ENCODE measurements at places on chromosomes 16 and 17.
A peak's percentile ranks its signal among the peaks of the same experiment; 100 is the strongest.

- DNase-seq, result no peak
Measured at GRCh38 chr17:40321524-40321929, 12.5 kb downstream of the RARA start.

- DNase-seq, result no peak
Measured at GRCh38 chr17:63969278-63969677, 3.4 kb downstream of the SCN4A start.

DNA sequence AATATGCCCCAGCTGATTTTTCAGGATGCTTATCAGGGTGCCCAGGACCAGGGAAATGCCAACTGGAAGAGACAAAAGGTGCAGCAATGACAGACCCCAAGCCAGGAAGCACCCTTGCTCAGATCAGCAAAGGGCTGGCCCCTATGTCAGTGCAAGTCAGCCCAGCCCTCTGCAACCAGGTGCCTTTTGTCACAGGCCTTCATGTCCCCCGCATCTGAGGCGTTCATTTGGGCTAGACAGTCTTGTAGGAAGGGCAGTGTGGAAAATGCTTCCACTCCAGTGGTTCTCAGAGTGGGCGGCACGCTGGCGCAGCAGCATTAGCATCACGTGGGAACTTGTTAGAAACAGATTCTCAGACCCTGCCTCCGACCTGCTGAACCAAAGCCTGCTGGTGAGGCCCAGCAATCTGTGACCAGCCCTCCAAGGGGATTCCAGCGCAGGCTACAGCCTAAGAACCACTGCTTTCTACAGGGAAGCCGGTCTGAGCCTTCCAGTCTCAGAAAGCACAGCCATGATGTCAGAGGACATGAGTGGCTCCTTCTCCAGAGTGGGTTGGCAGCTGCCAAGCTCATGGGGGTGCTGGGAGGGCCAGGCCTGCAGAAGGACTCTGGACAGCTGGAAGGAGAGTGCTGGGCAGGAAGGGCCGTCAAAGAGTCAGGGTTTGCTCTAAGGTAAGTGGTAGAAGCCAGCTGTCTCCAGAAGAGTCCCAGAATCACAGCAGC lies 13.1 kb downstream of the SLC47A2 start:
- DNase-seq, result no peak

DNA sequence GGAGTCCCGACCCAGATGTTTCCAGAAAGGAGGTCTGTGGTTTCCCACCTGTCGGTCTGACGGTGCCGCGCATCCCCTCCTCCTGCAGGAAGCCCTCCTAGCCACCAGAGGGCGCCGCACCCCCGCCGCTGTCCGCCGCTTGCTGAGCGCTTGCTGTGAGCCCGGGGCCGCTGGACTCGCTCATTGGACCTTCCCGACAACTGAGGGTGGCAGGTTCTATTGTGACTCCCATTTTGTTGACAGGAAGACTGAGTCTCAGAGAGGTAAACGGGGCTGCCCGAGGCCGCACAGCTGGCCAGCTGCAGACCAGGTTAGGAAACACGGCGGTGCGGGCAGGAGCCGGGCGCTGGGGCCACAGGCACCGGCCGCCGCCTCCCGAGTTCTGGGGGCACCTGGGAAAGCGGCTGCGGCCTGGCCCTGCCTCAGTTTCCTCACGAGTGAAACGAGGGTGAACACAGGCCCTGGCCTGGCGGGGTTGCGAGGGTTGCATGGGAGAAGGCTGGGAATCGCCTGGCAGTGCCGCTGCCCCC lies 191.1 kb upstream of the CIBAR2 start:
- no peak for DNase-seq

- no peak for DNase-seq
Measured at GRCh38 chr16:15667091-15667742, 17.2 kb downstream of the NDE1 start.

- DNase-seq, result no peak
Measured at GRCh38 chr16:79093554-79093967, 507.0 kb downstream of the MAF start.

- peak; percentile 99 for DNase-seq
Measured at GRCh38 chr17:7687908-7688807, at the start of gene WRAP53. Gene WRAP53 (plus strand): TSS chr17:7688477. CDS start chr17:7688649, 172 bp downstream.

DNA sequence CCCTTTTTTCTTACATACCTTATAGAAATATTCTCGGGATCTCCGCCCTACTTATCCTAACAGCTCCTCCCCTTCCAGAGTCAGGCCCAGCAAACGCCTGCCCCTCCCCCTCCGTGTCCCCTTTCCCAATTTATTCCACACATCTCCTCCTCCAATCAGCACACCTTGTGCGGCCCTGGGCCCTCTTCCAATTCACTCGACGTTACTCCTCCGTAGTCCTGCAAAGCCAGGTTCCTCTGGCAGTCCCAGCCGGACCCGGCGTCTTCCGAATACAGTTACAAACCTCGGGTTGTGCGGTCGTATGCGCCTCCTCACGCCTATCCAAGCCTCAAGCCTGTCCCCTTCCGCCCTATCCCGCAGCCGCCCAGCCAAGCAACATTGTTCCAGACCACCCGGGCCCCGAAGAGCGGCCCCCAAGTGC lies 677 bp downstream of the CBX1 start:
- peak; percentile 76 for DNase-seq

DNA sequence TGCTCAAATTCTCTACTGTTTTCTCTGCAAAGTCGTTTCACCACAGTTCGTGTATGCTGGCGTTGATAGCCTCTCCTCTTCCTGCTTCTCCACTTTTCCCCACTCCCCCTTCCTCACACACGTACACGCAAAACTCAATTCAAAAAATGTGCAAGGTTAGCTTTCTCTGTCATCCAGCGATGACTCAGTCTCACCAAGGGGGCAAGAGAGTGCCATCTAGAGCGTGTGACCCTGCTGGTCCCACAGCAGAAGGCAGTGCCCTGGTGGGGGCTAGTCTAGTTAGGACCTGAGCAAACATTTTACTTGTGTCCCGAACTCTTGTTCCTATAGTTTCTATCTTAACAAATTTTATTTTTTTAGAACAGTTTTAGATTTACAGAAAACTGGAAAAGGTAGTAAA lies 121.2 kb upstream of the CHMP6 start:
- DNase-seq, result no peak

GRCh38 chr16:75394941-75395340 lies 38.4 kb downstream of the CFDP1 start:
- no peak for DNase-seq

DNA sequence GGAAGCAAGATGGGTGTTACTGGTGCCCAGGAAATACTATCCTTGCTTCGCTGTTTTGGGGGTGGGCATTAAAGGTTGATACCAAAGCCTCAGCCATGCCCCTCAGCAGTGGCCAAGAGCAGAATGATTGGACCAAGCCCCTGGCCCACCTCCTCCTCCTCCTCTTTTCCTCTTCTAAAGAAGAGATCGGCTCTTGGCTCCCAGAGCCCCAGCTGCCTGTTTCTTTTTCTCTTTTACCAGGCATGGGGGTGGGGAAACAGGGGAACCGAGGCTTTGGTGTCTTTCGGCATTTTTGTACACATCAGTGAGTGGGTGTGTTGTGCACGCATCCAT lies 5.8 kb downstream of the THRA start:
- DNase-seq, result no peak

- peak; percentile 88 for DNase-seq
Measured at GRCh38 chr16:19245326-19245925, 40.1 kb upstream of the CLEC19A start.

DNA sequence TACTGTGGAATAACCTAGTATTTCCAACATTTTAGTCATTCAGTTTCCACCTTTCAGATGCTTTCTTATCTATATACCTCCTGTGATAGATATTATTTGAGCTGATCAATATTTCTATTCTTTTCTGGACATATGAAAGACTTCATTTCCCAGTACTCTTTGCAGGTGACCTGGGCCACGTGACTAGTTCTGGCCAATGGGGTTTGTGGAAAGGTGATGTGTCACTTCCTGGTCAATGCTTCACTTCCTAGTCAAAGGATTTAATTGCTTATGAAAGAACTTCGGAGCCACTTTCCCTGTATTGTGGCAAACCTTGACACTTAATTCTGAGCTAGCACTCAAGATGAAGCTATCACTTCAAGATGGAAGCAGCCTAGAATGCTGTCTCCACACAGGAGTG lies 248.9 kb upstream of the FOXF1 start:
- peak; percentile 0 for DNase-seq

GRCh38 chr16:88956546-88957432 lies 20.2 kb downstream of the CBFA2T3 start:
- DNase-seq, result no peak

DNA sequence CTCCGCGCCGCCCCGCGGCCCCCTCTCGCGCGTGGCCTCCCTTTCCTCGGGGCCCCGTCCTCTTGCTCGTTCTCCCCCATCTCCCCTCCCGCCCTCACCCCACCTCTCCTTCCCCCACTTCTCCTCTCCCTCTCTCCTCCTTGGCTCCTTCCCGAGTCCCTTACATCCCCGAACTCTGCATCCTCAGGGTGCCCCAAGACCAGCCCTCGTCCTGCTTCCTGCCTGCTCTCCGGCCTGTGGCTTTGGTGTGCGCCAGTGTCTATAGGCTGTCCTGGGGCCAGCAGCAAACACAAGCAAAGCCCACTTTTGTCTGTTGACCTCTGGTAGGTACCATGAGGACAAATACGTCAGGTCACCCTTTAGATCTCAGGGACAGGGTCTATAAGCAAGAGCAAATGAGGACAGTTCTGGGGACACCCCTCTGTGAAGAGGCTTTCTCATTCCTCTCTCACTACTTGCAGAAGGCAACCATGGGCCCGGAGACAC lies 284 bp upstream of the COPZ2 start:
- no peak for DNase-seq

DNA sequence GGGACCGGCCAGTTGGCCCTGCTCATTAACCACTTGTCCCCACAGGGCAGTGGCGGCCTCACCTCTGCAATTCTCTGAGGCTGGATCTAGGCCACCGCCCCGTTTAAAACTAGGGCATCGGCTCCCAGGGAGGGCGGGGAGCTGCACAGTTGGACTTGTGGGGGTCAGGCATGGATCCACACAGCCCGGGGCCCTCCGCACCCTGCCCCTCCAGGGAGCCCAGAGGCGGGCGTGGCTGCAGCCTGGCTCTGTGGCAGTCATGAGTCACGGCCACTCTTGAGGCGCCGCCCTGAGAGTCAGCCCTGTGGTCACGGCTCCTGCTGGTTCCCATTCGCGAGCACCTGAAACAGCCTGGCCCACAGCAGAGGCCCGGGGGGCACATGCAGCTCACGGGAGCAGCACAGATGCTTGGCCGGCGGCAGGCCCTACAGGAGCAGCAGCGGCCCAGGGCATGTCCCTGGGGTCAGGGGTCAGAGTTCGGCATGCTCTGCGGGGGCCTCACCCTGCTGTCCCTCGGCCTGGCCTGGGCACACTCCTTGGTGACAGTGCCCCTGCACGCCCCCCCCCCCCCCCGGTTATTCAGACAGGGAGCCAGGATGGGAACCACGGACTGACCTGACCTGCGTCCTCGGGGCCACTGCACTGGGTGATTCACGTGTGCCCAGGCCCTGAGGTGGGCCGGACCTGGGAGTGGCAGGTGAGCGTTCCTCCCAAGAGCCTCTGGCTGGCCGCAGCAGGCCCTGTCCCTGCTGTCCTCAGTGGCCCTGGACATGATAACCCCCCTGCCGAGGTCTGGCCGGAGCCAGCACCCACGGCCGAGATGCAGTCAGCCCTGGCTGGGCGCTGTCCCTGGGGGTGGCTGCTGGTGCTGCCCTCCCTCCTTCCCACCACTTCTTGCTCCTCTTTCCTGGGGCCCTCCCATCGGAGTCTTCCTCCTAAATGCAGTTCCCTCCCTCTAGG lies 8.2 kb downstream of the CAPN15 start:
- DNase-seq, result no peak

GRCh38 chr17:48441231-48441711 lies 11.3 kb upstream of the SKAP1 start:
- DNase-seq, result no peak

GRCh38 chr17:74898376-74898946 lies 5.0 kb upstream of the FADS6 start:
- no peak for DNase-seq

- no peak for DNase-seq
Measured at GRCh38 chr17:32117399-32117798, 24.9 kb upstream of the RHOT1 start.

DNA sequence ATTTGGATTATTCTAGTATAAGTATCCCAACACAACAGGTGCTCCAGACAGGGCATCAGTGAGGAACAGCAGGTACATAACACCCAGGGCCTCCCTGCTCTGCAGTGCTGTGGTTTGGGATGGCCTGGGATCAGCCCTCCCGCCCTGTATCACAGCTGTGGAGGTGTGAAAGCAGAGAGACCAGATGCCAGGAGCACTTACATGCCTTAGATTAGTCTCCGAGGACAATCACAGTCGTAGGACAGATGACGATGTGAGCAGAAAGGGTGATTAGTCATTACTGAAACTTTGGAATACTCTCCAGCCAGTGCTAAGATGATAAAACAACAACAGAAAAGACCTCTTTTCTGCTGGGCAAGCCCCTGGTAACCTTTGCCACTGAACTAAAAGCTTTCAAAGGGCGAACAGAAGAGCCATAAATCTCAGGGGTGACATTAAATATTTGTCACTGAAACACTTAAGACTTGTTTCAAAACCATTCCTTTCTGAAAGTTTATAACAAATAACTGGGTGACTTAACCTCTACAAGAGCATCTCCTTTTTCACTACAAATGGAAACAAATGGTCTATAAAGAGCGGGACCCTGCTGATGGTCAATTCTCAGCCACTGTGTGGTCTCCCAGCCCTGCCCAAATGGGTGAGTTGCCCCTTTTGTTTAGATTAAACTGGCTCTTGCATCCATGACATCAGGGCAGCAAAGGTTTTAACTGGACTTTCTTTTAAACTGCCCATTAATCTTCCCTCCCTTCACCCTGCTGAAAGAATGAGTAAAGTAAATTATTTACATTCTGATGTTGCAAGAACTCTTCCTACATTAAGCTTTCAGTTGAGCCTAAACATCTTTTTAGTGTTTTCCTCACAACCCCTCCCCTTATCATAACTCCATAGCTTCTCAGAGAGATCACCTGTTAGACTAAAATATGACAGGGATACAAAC lies 183.1 kb upstream of the COX10 start:
- no peak for DNase-seq

DNA sequence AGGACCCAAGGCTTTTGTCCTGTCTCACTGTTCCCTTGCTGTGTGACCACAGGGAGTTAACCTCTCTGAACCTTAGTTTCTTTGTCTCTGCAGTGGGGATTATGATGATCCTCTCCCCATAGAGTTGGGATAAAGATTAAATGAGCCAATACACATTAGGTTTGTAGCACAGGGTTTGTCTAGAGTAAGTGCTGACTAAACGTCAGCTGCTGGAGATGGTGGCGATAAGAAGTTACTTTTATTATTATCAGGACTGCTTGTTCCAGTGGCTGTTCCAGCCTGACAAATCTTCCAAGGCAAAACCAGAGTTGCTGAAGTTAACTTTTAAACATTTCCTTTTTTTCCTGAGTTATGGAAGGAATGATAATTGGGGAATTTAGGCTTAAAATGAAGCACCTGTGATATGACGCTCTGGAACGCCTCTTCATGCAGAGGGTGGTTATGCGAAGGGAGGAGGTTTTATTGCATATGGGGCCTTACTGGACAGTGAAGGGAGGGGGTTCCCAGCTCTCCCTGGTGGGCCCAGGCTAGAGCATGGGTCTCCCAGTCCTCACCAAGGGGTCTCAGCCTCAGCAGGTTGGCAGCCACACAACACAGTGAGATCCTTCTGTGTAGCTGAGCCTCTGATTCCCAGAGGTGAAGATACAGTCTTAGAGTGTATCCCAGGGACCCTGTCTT lies 35.8 kb downstream of the PLCG2 start:
- DNase-seq, result no peak

Data from NCI-H1105 treated with DMSO at 0.1 percent for 48 hours (cell line).